Activated naive CD4-positive, alpha-beta T cell treated with anti-CD3 and anti-CD28 coated beads, Interleukin-2, amount 50 U/mL, for 16 hours (primary cell): ENCODE measurements at places on chromosomes 7 and 10.

GRCh38 chr7:111953611-111954010 lies 252.6 kb downstream of the DOCK4 start:
- no peak for DNase-seq

DNA sequence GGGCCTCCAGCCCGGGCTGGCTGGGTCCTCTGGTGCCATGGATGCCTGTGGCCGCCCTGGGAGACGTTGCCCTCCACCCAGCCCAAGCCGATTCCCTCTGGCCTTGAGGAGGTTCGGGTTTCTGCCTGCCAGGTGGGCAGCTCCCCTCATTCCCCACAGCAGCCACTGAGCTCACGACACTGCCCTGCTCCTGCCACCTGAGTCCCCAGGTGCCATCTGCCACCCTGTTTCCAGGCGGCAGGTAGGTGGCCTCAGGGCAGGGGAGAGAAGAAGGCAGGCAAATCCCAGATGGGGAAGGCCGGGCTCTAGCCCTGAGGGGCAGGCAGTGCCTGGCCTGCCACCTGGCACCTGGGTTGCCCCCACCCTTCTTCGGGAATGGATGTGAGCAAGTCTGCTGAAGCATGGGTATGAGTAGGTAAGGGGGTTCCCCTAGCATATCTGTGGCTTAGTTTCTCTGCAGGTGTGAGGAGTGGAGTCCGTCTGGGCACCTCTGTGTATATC lies 92.2 kb upstream of the PPIF start:
- DNase-seq: no peak

DNA sequence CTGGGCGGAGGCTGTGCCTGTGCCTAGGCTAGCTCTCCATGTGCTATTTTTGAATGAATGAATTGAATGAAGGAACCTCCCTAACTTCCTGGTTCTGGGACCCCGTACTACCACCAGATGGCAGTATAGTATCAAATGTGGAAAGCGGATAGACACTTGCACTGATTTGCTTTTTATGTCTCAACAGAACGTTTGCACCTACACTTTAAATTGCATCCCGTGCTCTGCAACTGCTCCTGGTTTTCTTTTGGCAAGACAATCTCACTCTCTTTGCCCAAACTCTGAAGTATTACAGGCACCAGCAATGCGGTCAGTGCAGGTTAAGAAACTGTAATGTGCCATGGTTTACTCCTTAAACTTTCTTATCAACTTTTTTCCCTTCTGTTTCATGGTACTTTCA lies 6.5 kb downstream of the FZD8 start:
- peak; percentile 18 for DNase-seq

DNA sequence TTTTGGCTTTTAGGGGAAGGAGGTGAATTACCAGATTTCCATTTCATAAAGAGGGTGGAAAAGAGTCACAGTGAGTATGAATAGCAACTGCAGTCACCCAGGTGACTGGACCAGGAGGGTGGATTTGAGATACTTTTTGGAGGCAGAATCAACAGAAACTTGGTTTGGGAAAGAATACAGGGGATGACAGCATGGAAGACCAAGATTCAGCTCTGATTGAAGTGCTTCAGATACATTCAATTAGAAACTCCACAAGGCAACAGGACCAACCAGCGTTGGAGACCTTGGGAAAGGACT lies 83.0 kb downstream of the SGMS1 start:
- DNase-seq: no peak

DNA sequence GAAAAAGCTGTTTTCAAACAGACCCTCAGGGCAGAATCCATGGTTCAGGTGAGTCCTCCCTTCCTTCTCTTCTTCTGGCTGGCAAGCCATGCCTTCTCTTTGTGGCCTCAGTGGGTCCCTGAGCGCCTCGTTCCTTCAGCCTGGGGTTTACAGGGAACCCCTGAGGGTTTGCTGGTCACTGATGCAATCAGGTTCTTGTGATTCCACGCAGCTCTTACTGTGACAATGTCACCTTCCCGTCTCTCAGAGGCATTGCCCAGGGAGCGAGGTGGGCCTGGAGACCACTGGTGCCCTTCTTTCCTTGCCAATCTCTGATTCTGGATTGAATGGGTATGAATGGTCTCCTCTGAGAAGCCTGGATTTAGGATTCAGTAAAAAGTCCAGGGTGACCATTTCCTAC lies 132.2 kb downstream of the ADARB2 start:
- DNase-seq: no peak

- no peak for DNase-seq
These were observed 33.5 kb downstream of the CUL2 start for GRCh38 chr10:35056686-35057085.

GRCh38 chr7:132138817-132139216 lies 437.5 kb downstream of the PLXNA4 start:
- DNase-seq: no peak

DNA sequence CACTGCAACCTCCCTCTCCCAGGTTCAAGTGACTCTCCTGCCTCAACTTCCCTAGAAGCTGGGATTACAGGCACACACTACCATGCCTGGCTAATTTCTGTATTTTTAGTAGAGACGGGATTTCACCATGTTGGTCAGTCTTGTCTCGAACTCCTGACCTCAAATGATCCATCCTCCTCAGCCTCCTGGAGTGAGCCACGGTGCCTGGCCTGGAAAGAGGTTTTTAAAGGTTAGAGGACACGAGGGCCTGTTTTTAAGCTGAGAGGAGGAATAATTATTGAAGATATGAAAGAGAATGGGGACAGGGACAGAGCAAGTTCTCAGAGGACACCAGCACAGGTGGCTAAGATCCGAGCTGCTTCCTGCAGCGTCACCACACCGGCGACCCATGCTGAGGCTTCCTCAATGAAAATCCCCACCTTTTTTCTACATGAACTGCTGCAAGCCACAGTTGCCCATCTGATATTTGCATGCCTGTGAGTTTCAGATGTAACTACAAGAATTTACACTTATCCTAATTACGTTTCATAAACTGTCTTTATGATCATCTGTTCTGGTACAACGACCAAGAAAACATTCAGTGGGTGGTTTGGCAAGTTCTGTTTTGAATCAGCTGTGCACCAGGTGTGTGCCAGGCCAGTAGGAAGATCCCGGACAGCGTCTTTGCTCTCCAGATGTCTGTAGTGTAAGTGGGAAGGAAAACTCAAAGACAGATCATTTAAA lies 76.0 kb downstream of the HIP1 start:
- DNase-seq: no peak

DNA sequence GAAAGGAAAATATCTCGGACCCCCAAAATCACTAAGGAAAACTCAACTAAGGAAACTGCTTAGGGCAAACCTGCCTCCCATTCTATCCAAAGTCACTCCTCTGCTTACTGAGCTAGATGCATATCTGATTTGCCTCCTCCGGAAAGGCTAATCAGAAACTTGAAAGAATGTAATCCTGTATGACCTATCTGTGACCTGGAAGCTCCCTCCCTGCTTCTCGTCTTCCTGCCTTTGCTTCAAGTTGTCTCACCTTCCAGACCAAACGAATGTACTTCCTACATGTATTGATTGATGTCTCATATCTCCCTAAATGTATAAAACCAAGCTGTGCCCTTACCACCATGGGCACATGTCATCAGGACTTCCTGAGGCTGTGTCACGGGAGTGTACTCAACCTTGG lies 58.1 kb upstream of the SEC61G start:
- no peak for DNase-seq

GRCh38 chr7:107659666-107660065 lies 962 bp upstream of the SLC26A4 start:
- DNase-seq: peak; percentile 47

DNA sequence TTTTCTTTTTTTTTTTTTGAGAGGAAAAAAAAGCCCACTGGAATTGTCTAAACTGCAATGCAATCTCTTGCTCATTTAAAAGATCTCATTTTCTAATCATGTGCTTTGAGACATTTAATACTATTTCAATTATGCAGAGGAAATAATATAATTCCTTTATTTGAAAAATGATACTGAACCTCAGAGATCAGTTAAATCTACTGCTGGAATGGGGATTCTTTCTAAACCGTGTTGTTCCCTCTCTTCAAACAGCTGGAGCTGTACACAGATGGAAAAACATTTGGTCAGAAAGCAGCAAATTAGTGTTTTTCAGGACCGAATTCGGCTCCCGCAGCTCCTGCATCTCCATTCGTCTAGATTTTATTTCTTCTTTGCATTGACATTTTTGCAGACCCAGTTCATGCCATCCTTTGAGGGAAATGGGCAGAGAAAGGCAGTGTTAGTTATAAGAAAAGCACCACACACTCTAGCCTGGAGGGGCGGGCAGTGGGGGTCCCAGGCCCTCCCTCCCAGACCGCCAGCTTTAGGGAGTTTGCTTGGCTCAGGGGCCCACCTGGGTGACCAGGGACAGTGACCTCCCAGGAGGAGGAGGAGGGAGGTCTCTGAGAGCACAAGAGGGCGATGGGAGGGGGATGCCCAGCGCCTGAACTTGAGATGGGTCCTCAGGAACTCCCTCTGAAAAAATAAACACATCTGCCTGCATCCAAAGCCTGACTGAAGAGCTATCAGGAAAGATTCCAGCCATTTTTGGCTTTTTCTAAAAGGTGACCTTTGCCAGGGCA lies 32.4 kb downstream of the TRIM8 start:
- no peak for DNase-seq

- DNase-seq: no peak
These were observed 56.2 kb upstream of the DPYSL4 start for GRCh38 chr10:132130286-132131265.

GRCh38 chr7:2295936-2296620 lies 18.2 kb downstream of the SNX8 start:
- DNase-seq: no peak

DNA sequence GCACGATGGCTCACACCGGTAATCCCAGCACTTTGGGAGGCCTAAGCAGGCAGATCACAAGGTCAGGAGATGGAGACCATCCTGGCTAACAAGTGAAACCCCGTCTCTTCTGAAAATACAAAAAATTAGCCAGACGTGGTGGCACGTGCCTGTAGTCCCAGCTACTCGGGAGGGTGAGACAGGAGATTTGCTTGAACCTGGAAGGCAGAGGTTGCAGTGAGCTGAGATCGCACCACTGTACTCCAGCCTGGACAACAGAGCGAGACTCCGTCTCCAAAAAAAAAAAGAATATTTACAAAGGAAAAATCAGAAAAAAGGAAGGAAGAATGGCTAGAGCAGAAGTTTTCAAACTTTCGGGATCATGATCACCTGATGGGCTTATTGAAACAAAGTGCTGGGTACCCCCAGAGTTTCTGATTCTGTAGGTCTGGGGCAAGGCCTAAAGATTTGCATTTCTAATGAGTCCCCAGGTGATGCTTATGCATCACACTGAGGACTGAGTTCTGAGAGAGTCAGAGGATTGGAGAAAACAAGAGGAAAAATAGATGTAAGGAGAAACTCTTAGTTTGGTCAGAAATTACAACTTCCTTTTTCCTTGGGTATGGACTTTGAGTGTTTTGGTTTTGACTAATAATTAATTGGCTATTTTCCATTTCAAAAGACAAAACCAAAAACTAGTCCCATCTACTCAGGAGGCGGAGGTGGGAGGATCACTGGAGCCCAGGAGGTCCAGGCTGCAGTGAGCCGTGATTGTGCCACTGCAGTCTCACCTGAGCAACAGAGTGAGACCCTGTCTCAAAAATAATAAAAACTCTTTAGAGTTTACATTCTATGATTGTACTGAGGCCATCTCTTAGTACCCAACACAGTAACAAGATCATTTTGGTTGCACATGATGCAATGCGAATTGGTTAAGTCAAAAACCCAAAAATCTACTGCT lies 14.4 kb downstream of the MARCHF5 start:
- DNase-seq: no peak

DNA sequence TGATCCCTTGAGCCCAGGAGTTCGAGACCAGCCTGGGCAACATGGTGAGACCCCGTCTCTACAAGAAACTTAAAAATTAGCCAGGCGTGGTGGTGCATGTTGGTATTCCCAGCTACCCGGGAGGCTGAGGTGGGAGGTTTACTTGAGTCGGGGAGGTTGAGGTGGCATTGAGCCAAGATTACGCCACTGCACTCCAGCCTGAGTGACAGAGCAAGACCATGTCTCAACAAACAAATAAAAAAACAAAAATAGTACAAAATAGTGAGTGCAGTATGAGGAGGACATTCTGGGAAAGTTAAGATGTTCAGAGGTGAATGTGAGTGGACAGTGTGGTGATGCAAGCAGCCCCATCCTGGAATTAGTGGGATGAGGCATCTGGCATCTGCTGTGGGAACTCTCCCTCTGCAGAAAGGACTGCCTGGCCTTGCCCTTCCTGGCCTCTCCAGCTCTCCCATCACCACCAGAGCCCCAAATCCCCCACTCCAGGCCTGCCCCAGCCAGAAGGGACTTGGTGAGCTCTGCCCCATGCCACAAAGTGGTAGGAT lies 96.6 kb upstream of the PARD3 start:
- no peak for DNase-seq

DNA sequence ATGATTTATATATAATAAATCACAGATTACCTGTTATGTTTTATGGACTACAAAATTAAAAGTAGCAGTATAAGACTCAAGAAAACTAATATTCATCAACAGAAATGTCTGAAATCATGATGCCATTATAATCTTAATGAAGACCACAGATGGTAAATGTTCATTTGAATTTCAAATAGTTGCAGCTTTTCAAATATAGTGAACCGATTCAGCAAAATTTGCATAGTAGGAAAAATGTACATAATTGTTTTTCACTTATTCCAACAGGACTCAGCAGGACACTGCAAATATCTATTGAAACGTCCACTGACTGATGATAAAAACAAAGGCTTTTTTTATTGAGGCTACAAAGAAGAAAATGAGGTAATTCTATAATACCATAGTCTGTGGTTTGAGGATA lies 51.2 kb upstream of the LSM8 start:
- no peak for DNase-seq

DNA sequence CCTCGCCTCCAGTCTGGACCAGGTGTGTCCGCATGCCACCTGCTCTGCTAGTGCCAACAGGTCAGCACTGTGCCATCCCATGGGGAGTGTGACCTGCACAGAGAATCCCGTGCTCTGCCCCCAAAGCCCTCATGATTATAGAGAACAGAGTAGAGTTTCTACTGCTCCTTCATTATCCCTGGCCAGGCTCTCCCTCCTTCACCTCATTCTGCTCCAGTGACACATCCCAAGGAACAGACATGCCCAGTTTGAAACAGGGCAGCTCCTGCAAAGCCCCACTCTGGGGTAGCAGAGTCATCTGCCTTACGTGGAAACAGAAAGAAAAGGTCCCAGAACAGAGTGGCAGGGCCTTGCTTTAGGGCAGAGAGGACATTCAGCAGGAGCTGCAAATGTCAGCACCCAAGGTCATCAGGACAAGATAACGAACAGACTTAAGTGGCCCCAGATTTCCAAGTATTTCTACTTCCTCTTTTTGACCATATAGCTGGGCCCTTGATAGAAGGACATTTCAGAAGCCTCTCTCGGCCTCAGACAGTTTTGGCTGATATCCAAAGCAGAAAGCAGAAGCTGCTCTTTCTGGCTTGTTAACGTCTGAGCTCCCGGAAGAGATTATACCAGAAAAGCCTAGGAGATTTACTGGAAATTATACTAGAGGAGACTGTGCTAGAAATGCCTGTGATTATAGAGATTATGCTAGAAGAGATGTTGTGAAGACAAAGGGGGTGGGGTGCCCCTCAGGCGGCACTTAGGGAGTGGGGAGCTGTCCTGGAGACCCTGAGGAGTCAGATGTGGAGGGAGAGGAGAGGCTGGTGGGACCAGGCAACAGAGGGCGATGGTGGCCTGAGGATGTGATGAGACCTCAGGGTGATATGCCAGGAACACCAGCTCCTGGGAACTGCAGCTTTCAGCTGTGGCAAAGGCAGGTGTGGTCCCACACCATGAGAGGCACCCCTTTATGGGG lies 12.6 kb downstream of the TMEM176B start:
- DNase-seq: no peak
